ENCODE measurements at places on chromosomes 3 and 15. TPM values are rescaled to one million over a fixed set of nuclear protein-coding genes. Genes with fewer than 3 reads are reported as not detected.

Gene ATP1B3
- total RNA-seq = 167 TPM

Gene NR1I2
- 0.09 TPM for total RNA-seq

Gene AHSG
- total RNA-seq = not detected

Gene NLGN1
- total RNA-seq = 32.2 TPM

Gene CA12
- 4.0 TPM for total RNA-seq
